A172 (cell line): ENCODE measurements at places on chromosomes 1 and 21. TPM values are rescaled to one million over a fixed set of nuclear protein-coding genes. Genes with fewer than 3 reads are reported as not detected.

DNA sequence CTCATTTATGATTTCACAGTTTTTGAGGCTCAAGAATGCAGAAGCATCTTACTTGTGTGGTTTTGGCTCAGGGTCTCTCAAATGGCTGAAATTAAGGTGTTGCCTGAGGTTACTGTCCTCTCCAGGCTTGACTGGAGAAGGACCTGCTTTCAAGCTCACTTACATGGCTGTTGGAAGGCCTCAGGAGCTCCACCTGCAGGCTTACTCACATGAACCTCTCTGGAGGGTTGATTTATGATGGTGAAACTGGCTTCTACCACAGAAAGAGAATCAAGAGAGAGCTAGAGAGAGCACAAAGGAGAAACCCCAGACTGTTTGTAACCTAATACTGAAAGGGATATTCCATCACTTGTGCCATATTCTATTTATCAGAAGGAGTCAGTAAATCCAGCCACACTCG is 6.2 kb upstream of the KCNK2 start:
- peak; percentile 49 for DNase-seq

DNA sequence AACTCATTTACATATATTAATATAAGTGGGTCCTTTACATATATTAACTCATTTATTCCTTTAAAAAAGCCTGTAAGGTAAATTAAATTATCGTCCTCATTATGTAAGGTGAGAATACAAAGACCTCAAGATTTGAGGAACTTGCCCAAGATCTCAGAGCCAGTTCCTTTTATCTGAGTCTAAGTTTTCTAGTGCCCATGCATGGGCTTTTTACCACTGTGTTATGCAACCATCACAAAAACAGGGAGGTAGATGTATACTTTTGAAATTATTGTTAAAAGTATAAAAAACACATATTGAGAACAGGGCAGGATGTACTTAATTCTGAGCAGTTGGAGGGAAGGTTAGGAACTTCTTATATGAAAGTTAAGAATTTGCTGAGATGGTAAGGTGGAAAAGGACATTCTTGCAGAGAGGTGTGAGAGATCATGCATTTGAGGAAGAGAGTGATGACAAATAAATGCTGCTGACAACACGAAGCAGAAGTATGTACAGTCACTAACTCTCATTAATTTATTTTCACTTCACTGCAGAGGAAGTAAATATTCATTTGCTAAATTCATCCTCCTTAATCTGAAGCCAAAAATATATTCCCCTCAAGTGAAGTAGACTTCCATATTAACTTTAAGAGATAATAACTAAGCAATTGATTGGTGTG is 28.9 kb upstream of the LYPLAL1 start:
- no peak for DNase-seq

The IGSF5 gene
- total RNA-seq, result 0.57 and 1.1 TPM in 2 replicates

- DNase-seq, result no peak
Observed at GRCh38 chr1:7953850-7954609, 7.5 kb upstream of the PARK7 start.

The ACKR1 gene
- total RNA-seq, result not detected in 2 replicates

DNA sequence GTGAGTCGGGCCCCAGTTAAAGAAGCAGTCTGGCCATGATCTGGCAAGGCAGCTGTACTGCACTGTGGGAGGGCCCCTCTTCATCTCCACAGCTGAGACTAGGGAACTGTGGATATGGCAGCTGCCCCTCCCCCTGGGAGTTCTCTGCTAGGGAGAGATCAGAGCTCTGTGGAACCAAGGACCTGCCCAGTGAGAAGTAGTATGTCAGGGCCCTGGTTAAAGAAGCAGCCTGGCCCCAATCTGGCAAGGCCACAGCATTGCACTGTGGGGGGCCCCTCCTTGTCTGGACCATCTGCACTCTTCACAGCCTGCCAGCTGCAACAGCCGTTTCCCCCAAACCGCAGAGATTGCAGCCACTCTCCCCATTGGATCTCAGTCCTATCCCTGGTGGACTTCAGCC is 208.5 kb downstream of the DNAH14 start:
- DNase-seq, result no peak

- DNase-seq, result no peak
Observed at GRCh38 chr1:208141610-208142192, 102.5 kb downstream of the PLXNA2 start.

- DNase-seq, result no peak
Observed at GRCh38 chr1:185699874-185700273, 34.3 kb upstream of the HMCN1 start.

GRCh38 chr1:39852214-39852791 is 31.0 kb downstream of the TRIT1 start:
- DNase-seq, result no peak

GRCh38 chr1:210857705-210858104 is 276.2 kb downstream of the KCNH1 start:
- DNase-seq, result no peak

The BNIPL gene
- 0.38 and 0.86 TPM in 2 replicates for total RNA-seq

DNA sequence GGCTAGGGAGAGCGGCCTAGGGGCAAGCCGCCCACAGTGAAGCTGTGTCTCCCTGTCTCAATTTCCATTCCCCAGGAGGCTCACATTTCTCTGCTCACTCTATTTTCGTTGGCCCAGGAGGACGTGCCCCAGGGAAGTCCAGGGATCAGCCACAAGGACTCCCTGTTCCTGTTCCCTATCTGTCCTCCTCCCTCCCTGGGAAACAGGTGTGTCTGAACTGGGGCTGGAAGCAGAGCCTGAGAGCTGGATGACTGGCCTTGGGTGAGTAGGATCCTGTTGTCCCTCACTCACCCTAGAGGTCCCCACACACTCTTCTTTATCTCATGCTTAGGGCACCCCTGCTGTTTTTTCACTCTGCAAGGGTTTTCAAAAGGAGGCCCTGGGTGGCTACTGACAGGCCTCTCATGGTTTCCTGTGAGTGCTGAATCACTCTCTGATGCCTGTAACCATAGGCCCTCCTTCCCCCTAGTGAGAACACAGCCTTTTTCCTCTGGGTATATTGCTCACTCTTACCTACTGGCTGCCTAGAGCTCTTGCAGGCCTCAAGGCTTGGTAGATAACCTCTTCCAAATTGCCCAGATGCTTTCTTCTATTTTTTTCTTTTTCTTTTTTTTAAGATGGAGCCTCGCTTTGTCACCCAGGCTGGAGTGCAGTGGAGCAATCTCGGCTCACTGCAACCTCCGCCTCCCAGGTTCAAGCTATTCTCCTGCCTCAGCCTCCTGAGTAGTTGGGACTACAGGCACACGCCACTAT is 3.3 kb upstream of the UTP11 start:
- DNase-seq, result peak; percentile 53

DNA sequence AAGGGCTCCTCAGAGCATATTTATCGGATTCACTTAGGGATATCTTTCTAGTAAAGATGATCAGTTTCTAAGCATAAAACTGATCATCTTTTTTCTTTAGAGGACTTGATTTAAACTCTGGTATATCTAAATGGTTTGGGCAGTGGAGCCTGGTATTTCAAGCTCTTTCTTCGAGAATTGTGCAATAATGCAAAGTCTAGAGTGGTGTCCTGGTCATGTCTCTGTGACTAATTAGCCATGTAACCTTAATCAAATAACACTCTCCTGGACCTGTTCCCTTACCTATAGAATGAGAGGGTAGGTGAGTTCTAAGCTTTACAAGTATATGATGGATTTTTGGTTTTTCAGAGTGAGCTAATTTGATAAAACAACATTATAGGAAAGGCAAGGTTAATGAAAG is 225.2 kb downstream of the RPS6KC1 start:
- DNase-seq, result no peak

DNA sequence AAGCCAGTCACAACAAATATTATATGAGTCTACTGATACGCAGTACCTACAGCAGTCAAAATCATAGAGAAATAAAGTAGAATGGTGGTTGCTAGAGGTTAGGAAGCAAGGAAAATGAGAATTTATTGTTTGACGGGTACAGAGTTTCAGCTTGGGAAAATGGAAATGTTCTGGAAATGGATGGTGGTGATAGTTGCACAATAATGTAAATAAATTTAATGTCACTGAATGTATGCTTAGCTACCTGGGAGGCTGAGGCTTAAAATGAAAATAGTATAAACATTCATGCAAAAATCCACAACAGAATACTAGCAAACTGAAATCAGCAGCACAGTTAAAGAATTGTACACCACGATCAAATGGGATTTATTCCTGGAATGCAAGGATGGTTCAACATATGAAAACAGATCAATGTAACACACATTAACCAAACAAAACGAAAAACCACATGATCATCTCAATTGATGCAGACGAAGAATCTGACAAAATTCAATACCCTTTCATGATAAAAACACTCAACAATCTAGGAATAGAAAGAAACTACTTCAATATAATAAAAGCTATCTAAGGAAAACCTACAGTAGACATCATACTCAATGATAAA is 10.7 kb downstream of the TUT4 start:
- DNase-seq, result no peak

- DNase-seq, result no peak
Observed at GRCh38 chr1:40391688-40392145, 18.2 kb downstream of the SMAP2 start.

The PDC gene
- not detected in 2 replicates for total RNA-seq

The DHRS3 gene
- total RNA-seq, result not detected in 2 replicates

GRCh38 chr1:56345831-56346230 is 233.5 kb downstream of the PLPP3 start:
- no peak for DNase-seq
